ENCODE measurements at places on chromosomes 3 and 15.

DNA sequence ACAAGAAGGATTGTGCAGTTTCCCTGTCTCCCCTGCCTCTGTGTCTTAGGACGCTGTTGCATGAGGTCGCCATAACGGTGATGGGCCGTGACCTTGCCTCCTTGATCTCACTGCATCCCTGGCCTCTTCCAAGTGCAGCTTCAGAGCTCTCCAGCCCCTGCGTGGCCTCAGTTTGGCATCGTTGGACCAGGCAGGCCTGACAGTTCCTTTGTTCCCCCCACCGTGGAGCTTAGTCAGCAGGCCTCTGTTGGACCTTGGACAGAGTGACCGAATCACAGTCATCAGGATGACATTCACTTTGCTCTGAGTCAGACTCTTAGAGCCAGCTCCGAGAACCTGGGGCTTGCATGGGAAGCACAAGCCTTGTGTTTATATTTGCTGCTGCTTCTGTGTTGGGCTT, 139.4 kb downstream of the OPA1 start:
- no peak for DNase-seq

GRCh38 chr3:183217548-183218332, 35.3 kb upstream of the B3GNT5 start:
- DNase-seq, result no peak

GRCh38 chr3:52568069-52568468, 31.7 kb downstream of the UQCC5 start:
- no peak for DNase-seq

- DNase-seq, result no peak
These were observed 144.8 kb downstream of the SMAD6 start for GRCh38 chr15:66846811-66847210.

GRCh38 chr3:48065035-48065434, 48.8 kb upstream of the MAP4 start:
- no peak for DNase-seq

GRCh38 chr3:150497956-150498355, 48.3 kb downstream of the SERP1 start:
- no peak for DNase-seq

- DNase-seq, result no peak
These were observed 32.7 kb downstream of the GLDN start for GRCh38 chr15:51374131-51374530.

DNA sequence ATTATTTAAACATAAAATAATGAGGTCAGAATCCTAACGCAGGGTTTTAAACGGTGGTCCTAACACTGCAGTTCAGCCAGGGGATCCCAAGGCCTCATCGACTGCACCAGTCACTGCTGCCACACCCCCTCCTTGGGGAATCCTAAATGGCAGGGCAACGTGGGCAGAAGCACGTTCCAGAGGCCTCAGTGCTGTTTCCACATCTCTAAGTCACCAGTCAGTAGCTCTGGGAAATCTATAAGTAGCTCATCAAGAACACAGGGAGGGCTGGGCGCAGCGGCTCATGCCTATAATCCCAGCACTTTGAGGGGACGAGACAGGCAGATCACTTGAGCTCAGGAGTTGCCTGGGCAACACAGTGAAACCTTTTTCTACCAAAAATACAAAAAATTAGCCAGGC, 47.5 kb downstream of the PRTG start:
- no peak for DNase-seq

GRCh38 chr3:44093531-44093930, 148.2 kb upstream of the TOPAZ1 start:
- DNase-seq, result no peak

DNA sequence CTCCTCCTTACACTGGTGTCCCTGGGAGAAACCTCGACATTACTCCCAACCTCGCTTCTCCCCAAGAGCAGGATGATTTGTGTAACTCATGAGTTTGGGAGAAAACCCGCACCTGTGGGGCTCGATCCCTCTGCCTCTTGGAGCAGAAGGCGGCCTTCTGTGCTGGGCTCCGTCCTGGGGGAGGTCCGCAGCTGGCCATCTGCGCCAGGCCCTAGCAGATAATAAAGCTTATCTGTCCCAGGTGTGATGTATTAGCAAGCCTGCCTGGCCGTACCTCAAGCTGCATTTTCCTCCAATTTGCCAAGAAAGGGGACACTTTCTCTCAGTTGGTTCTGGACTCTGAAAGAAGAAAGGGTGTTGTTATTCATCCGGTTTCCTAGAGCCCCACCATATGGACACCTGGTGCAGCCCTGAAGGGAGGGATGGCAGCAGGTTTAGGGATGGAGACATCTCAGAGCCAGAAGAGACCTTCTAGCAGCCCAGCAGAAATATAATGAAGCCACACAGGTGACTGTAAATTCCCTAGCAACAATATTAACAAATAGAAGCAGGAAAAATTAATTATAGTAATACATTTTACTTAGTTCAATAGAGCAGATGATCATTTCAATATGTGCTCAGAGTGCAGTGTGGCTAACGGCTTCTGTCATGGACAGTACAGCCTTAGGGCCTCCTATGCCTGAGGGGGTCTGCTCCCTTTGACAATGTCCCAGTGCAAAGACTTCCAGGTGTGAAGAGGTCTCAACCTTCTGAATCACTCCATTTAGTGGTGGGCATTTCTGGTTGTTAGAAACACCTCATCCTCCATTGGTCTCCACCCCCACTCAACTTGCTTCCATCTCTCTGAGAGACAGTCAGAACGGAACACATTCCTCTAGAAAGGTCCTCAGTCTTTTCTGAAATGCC, 94.8 kb downstream of the CPN2 start:
- no peak for DNase-seq

GRCh38 chr3:105094588-105094987, 272.1 kb upstream of the ALCAM start:
- DNase-seq, result no peak

GRCh38 chr3:55721716-55722484, 234.8 kb upstream of the WNT5A start:
- peak; percentile 1 for DNase-seq

- no peak for DNase-seq
These were observed 263.9 kb downstream of the DIPK2A start for GRCh38 chr3:144235489-144235888.

GRCh38 chr3:118544458-118544857, 490.2 kb downstream of the IGSF11 start:
- DNase-seq, result no peak

DNA sequence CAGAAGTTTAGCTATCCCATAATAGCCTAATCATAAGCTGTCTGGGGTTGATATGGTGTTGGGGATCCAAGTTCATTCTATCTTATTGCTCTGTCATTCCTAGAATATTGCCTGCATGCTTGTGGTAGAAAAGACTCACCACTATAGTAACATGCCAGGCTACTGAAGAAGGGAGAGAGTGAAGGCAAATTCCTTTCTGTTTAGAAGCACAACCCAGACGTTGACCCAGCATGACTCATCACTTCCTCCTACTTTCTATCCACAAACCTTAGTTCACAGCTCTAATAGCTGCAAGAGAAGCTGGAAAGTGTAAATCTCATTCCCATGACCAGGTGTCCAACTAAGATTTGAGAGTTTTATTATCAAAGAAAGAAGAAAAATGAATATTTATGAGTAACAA, 57.8 kb upstream of the NMD3 start:
- no peak for DNase-seq

- DNase-seq, result no peak
These were observed 84.5 kb upstream of the ATP10A start for GRCh38 chr15:25947323-25948314.

DNA sequence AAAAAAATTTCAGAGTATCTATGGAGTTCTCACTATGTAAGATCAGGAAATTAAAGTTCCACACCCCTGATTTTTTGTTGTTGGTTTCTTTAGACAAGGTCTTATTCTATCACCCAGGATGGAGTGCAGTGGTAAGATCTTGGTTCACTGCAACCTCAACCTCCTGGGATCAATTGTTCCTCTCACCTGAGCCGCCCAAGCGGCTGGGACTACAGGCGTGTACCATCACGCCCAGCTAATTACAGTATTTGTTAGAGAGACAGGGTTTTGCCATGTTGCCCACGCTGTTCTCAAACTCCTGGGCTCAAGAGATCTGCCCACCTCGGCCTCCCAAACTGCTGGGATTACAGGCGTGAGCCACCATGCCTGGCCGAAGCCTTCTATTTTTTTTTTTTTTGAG, 12.4 kb downstream of the QRICH1 start:
- DNase-seq, result no peak

GRCh38 chr15:54131410-54131809, 153.2 kb downstream of the UNC13C start:
- no peak for DNase-seq

DNA sequence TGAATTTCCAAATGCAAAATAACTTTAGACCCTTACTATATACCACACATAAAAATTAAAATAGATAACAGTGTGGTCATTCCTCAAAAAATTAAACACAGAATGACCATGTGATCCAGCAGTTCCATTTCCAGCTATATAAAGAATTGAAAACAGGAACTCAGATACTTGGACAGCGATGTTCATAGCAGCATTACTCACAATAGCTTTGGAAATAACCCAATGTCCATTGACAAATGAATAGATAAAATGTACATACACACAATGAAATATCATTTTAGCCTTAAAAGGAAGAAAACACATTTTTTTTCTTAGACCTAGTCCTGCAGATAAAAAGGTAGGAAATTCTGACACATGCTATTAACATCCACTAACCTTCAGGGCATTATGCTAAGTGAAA, 26.7 kb downstream of the RAD51 start:
- no peak for DNase-seq

- no peak for DNase-seq
These were observed 2.9 kb upstream of the RNF7 start for GRCh38 chr3:141735176-141735575.

DNA sequence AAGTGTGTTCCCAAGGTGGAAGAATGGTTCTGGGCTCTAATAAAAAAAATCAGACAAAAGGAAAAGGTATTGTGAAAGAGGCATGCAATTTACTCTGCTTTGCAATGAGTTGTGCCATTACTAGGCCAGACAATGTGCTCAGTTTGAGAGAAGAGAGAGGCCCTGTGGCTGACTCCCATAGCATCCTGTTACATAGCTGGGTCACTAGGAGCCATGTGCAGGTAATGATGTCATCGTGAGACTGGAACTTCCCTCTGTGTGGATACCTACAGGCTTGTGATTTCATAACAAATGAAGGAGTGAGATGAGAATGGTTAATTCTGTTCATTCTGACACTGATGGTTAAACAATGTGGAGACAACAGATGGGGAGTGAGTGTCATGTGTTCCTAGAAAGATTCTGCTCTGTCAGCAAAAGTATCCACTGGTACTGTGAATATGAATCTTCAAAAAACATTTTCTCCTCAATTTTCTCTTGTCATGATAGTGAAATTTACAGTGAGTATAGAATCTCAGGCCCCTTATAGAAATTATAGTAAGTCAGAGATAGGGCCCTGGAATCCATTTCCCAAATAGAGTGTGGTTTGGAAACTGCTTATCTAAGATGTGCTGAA, 648.7 kb upstream of the DPPA4 start:
- DNase-seq, result no peak

- no peak for DNase-seq
These were observed 29.0 kb upstream of the NR2C2 start for GRCh38 chr3:14918356-14918860.

GRCh38 chr15:60416484-60416883, 18.7 kb upstream of the ANXA2 start:
- DNase-seq, result no peak

GRCh38 chr3:43958973-43959372, 268.2 kb downstream of the ABHD5 start:
- no peak for DNase-seq

DNA sequence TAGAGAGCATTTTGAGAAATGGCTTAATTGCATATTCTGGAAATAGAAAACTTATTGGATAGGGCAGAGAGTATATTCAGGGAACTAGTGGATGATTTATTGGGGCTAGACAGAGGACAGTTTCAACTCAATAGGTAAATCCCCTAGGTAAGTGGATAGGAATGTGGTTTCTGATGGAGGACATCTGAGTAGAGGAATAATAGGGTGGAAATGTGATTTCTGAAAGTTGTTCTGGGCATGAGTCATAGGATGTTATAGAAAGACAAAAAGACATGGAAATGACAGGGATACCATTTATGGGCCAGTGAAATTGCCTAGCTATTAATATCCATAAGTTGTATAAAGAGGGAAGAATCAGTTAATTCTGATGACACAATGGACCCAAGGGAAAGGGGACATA, 563.3 kb upstream of the GOLIM4 start:
- DNase-seq, result no peak

DNA sequence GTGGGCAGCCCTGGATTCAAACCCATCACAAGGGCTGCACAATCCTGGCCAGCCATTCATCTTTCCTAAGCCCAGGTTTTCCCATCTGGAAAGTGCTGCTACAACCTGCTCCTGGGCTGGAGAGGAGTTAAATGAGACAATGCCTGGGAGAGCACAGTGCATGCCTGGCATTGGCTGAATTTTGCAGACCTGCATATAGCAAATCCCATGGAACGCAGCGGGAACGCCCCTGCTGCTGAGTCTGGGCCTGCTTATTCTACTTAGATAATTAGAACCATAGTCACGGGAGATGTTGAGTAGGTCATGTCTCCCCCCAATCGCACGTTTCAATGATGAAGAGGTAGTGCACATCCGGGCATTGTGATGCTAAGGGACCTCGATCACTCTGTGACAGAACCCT, 46.6 kb downstream of the ABTB1 start:
- DNase-seq, result no peak

DNA sequence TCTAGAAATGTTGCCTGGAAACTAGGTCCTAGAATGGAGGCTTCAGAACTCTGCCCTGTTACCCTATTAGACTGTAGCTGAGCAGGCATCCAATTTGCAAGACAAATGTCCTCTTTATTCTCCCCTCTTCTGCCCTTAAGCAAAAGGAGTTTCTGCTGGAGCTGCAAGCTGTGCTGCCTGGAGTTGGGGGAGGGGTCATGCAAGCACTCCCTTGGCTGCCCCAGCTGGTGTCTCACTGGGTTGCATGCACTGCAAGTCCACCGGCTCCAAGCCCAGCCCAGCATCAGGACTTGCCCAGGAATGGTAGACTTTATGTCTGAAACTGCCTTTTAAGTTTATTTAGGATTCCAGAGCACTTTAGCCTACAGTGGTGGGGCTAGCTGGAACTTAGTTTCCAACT, 15.7 kb upstream of the RBP2 start:
- DNase-seq, result no peak

DNA sequence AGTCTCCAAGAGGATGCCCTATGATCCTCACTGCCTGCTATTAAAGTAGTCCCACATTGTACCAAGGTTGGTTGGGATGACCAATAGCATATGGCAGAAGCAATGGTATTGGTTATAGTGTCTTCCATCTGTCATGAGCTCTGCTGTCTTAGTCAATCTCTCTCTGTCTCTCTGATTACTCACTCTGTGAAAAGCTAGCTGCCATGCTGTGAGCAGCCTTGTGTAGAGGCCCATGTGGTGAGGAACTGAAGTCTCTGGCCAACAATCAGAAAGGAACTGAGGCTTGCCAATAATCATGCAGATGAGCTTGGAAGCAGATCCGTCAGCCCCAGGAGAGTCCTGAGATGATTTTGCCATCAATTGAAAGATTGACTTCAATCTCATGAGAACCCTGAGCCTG, 60.3 kb upstream of the CFAP161 start:
- DNase-seq, result no peak

GRCh38 chr3:174548841-174549623, 310.1 kb upstream of the NAALADL2 start:
- DNase-seq, result no peak

All from amygdala (tissue), 56 donors.